NCI-H446 treated with DMSO at 0.1 percent for 48 hours (cell line): ENCODE measurements at places on chromosomes 6 and 20.

GRCh38 chr6:157030755-157031154 lies 253.6 kb downstream of the ARID1B start:
- DNase-seq: no peak

DNA sequence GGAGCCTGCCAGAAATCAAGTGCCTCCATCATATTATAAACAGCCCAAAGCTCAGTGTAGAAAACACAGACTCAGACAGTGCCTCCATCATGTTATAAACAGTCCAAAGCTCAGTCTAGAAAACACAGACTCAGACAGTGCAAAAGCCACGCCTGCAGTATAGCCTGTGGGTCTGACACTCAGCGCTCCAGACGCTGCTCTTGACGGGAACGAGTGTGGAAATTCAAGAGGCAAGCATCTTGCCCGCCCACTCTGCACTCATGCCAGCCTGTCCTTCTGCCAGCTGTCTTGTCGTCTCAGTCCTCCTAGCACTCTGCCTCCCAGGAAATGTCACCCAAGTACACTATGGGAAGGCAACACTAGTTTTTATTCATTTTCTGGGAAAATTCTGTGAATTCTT lies 274.2 kb upstream of the CDH4 start:
- no peak for DNase-seq

GRCh38 chr6:132458887-132459604 lies 53.9 kb downstream of the STX7 start:
- no peak for DNase-seq

DNA sequence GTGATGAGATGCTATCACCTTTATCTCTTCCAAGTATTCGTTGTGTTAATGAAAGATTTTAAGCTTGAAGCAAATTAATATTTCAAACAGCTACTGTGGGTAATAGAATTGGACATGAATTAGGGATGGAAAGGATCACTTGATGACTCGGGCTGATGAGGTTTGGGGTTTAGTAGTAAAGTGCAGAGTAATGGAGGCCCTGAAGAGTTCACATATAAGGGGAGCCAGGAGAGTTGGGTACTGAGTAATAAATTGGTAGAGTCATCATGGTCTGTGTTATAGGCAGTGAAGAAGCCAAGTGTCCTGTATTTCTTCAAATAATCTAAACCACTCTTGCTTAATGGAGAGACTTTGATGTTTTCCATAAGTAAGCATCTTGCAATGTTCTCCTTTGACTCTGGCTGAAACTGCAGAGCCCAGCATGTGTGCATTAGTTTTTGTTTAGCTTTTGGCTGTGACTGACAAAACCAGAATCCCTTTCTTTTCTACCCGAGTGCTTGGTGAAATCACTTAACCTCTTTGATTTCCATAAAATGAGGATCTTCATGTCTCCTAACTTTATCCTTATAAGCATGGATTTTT lies 57.6 kb downstream of the L3MBTL3 start:
- DNase-seq: no peak

- DNase-seq: peak; percentile 15
These were observed 120.5 kb upstream of the CHD6 start for GRCh38 chr20:41738604-41739206.

DNA sequence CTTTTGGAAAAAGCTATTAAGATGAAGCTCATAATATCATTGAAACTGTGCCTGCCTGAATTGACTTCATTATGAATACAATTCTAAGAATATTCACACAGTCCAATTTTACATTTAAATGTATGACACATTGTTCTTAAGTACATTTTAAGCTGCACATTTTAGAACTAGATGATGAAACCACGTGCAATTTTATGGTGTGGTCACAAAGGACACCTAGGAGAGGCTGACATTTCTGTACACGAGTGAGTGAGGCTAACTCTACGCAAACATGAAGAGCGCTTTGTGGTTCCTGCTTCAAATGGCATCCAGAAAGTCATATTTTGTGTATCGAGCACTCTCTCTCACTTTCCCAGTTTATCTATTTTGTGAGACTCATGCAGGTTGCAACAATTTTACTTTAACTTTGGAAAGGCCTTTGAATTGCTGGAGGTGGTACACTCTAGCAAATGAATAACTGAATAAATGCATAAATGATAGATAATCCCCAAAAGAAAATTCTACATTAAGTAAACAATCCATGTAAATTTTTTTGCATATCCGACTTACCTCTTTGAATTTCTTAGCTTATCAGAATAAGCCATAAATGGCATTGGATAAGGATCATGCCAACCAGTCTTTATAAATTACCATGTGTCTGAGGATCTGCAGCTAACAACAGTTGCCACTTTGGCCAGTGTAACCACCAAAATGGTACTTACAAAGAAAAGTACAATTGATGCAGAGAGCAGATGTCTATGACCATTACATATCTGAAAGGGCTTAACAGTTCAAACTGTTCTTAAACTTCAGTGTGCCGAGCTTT lies 97.3 kb downstream of the NRSN1 start:
- DNase-seq: no peak

DNA sequence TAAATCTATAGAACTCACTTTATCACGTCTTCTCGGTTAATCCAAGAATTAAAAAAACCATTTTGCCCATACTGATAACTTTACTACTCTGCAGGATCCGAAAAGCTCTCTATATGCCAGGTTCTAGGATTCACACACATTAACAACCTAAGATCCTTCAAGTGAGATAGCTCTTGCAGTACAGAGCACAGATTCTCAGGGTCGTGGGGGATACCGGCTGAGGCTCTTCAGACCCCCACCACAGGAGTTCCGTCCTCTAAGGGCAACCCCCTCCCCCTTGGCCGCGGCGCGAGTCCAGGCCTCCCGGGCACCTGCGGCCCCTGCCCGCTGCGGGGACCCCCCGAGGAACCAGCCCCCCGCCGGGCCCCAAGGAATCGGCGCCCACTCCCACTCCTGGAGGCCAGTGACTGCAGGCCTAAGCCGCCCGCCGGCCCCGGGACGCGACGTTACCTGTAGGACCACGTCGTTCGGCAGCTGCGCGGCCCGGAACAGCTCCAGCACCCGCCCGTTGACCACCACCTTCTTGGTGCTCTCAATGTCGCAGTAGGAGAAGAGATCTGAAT lies 892 bp downstream of the REPS1 start:
- no peak for DNase-seq

- DNase-seq: no peak
These were observed 15.0 kb downstream of the RBM39 start for GRCh38 chr20:35726842-35727711.

DNA sequence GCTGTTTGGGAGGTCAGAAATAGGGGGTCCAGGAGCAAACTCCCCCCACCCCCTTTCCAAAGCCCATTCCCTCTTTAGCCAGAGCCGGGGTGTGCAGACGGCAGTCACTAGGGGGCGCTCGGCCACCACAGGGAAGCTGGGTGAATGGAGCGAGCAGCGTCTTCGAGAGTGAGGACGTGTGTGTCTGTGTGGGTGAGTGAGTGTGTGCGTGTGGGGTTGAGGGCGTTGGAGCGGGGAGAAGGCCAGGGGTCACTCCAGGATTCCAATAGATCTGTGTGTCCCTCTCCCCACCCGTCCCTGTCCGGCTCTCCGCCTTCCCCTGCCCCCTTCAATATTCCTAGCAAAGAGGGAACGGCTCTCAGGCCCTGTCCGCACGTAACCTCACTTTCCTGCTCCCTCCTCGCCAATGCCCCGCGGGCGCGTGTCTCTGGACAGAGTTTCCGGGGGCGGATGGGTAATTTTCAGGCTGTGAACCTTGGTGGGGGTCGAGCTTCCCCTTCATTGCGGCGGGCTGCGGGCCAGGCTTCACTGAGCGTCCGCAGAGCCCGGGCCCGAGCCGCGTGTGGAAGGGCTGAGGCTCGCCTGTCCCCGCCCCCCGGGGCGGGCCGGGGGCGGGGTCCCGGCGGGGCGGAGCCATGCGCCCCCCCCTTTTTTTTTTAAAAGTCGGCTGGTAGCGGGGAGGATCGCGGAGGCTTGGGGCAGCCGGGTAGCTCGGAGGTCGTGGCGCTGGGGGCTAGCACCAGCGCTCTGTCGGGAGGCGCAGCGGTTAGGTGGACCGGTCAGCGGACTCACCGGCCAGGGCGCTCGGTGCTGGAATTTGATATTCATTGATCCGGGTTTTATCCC lies at the start of gene VEGFA:
Gene VEGFA, plus strand, starts transcription at position 686 of the 846 bp plus-strand sequence.
- DNase-seq: peak; percentile 64

GRCh38 chr6:44127186-44128019 lies at the start of the genes MRPL14 and TMEM63B:
TSS of gene MRPL14 (minus strand) at chr6:44127452. CDS start at chr6:44116611, 10,841 bp downstream.
TSS of gene TMEM63B (plus strand) at chr6:44127554. CDS start at chr6:44134585, 7,031 bp downstream.
- peak; percentile 69 for DNase-seq

GRCh38 chr20:7155282-7155681 lies 387.8 kb downstream of the BMP2 start:
- DNase-seq: no peak

DNA sequence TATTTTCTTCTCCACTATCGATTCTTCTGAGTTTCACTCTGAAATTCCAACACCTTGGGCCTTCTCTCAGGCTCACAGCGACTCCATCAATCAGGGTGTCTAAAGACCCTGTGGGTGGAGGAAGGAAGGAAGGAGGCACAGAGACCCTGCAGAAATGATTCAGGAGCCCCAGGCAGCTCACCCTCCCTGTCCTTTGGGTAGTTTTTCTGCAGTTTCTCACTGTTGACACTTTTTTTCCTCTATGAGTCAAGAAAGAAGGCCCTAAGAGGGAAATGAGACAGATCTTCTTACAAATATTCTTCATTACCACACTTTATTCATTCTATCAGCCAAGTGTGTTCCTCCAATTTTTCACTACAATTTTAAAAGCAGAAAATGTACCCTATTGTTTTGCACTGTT lies 34.2 kb upstream of the TBXT start:
- DNase-seq: no peak

DNA sequence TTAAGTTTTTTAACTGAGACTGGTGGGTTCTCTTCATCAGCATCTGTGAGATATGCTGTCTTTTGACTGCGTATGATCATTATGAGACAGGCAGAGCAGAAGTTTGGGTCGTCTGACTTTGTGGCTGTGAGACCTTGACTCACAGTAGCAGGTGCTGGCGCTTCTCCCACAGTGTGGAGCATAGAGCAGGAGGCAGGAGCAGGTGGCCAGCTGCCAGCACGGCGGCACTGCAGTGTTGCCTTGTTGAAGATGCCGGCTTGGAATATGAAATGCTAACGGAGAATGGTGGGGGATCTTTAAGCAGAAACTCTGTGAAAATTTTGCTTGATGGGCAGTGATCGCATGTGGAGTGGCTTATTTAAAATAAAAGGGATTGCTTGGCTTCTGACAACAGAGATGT lies 105.0 kb downstream of the TIAM2 start:
- DNase-seq: peak; percentile 63

GRCh38 chr6:9515633-9516606 lies 899.0 kb downstream of the TFAP2A start:
- DNase-seq: no peak

GRCh38 chr6:122472022-122472340 lies 374 bp upstream of the SERINC1 start:
- no peak for DNase-seq

- DNase-seq: no peak
These were observed 904.5 kb upstream of the EPHA7 start for GRCh38 chr6:94323853-94324252.

- DNase-seq: no peak
These were observed 130.1 kb upstream of the ASCC3 start for GRCh38 chr6:101011186-101011585.
